Iris pigment epithelial cell (primary cell): ENCODE measurements at places on chromosomes 4 and X.

GRCh38 chrX:108138814-108139702, 47.5 kb downstream of the ATG4A start:
- DNase-seq, result no peak

- DNase-seq, result no peak
These were observed 49.9 kb upstream of the GIMD1 start for GRCh38 chr4:106418444-106418843.

DNA sequence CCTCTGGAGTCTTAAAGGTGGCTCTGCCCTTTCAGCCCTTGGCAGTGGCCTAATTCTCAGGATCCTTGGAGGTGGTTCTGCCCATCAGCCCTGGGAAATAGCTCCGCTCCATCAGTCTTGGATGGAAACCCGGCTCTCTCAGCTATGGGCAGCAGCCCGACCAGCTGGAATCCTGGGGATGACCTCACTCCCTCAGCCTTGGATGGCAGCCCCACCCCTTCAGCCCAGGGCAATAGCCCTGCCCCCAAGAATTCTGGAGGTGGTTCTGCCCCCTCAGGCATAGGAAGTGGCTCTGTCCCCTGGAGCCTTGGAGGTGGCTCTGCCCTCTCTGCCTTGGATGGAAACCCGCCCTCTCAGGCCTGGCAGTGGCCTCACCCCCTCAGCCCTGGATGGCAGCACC, 127.7 kb downstream of the RBMX2 start:
- no peak for DNase-seq

GRCh38 chr4:147772459-147772969, 40.6 kb downstream of the ARHGAP10 start:
- peak; percentile 75 for DNase-seq

DNA sequence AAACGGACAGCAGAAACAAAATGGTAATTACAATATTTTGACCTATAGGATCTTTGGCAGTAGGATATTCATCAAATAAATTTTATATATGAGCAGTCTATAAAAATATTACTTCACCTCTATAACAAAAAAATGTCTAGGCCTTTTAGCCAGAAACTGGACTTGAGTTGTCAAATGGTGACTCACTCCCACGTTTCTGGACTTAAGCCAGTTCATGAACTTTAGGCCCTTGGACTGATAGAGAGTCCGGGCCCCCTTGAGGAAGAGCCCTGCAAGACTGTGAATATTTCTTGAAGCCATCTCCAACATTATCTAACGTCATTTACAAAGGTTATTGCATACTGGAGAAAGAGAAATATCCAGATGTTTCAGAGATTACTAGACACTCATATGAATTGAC, 106.8 kb upstream of the FAM47A start:
- DNase-seq, result no peak

DNA sequence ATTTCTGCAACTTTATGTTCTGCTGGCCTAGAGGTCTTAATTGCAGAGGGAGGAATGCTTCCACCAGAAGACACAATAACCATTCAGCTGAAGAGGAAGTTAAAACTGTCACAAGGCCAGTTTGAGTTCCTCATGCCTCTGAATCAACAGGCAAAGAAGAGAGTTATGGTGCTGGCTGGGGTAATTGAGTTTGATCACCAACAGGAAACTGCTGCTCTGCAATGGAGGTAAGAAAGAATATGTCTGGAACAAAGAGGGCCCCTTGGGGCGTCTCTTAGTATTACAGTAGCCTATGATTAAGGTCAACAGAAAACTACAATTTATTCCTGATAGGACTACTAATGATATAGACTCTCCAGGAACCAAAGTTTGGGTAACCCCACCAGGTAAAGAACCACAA, 744.0 kb downstream of the FSTL5 start:
- DNase-seq, result no peak

- DNase-seq, result no peak
These were observed 292.7 kb downstream of the BCOR start for GRCh38 chrX:39805022-39805421.

DNA sequence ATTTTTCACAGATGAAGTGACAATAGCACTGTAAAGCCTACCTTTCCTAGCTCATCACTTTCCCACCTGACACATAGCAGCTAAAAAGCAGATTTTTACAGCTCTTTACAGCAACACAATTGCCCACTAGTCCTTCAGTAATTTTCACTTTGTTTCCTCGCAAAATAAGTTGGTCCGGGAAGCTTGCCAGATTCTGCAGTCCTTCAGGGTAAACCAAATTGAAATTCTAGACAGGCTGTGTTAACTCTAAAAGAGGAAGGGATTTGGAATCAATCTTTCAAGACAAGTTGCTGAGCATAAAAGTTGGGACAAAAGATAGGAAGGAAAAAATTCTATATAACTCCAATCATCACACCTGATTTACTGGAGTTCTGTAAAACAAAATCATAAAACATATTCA, 8.7 kb downstream of the C1QTNF7 start:
- DNase-seq, result peak; percentile 82

DNA sequence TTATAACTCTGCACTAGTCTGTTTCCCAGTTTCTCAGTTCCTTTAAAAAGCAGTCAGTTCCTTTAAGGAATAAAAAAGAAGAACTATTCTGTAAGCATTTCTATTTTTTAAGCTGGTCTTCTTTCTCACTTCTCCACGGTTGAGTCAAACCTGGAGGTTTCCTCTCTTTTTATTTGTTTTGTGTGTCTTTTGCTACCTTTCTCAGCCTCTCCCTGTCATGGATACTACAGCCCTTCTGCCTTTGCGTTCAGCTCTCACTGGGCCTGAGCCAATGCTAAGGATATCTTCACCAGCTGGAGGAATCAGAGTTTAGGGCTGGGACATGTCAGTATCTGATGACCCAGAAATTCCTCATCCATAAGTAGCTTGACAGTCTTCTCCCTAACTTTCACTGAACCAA, 49.7 kb upstream of the PRKX start:
- no peak for DNase-seq

GRCh38 chrX:45954026-45954425, 591.2 kb downstream of the ZNF674 start:
- DNase-seq, result peak; percentile 22

- no peak for DNase-seq
These were observed 67.8 kb downstream of the ABLIM2 start for GRCh38 chr4:8090744-8091301.

GRCh38 chr4:39025552-39026085, 6.6 kb downstream of the TMEM156 start:
- DNase-seq, result peak; percentile 83

- peak; percentile 0 for DNase-seq
These were observed 607.5 kb downstream of the PACRGL start for GRCh38 chr4:21307709-21308108.

DNA sequence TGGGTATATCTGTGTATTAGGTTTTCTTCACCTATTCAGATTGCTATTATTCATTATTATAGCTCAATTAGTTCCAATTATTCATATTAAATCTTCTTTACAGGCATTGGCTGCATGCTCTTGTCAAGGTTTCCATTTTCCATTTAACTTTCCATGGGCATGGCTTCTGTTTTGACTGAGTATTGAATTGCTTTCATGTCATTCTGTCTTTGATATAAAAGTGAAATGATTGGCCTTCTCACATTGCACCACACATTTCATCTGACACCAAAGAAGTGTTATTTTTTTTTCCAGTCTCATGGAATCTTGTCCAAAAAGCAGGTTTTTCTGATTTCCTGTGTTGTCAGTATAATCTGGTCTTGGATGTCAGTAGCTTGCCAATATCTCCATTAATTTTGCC, 1244.3 kb downstream of the RAPGEF2 start:
- DNase-seq, result no peak

DNA sequence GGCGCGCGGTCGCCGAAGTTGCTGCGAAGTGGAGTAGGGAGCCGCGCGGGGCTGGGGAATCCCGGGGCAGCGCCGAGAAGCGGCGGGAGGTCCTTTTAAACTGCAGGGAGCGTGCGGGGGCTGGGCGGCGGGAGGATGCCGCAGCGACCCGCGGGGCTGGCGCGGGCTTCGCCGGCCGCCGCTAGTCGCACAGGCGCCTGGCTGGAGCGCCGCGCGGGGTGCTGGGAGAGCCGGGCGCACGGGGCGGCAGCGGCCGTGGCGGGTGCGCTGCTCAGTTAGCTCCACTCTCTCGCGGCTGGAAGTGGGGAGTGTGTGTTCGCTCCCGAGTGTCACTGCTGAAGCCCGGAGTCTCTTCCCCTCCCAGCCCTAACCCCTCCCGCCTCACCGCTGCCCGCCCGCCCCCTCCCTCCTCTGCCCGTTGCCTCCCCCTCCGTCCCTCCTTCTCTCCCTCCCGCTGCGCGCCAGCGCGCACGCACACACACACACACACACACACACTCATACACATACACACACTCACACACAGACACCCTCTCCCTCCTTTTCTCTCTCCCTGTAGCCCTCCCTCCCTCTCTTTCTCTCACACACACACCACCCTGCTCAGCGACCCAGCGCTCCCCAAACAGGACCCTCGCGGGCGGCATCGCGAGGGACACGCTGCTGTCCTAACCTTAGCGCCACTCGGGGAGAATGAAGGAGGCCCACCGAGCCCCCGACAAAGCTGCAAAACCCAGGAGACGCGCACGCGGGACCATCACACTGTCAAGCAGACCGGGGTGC, at the start of gene NDNF:
Gene NDNF (minus strand): TSS at position 312 of the 780 bp plus-strand sequence. CDS start 26,698 bp downstream, outside the sequence.
- peak; percentile 36 for DNase-seq

- DNase-seq, result no peak
These were observed 25.3 kb downstream of the FAM47E start for GRCh38 chr4:76276813-76277212.

DNA sequence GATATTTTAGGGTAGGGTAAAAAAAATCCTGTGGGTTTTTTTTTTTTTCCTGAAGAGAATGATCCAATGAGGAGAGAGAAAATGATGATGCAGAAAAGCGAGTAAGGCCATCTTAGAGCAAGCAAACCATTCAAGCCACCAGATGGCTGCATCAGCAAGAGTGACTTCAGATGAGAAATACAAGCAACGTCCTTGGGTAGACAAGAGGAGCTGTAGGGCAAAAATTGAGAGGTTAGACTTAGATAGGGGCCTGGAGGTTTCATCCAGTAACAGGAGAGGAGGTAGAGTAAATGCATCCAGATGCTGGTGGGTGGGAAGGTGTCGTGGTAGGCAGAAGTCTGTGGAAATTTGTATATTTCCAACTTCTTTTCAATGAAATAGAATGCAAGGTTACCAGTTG, 14.6 kb downstream of the FTHL17 start:
- DNase-seq, result no peak

DNA sequence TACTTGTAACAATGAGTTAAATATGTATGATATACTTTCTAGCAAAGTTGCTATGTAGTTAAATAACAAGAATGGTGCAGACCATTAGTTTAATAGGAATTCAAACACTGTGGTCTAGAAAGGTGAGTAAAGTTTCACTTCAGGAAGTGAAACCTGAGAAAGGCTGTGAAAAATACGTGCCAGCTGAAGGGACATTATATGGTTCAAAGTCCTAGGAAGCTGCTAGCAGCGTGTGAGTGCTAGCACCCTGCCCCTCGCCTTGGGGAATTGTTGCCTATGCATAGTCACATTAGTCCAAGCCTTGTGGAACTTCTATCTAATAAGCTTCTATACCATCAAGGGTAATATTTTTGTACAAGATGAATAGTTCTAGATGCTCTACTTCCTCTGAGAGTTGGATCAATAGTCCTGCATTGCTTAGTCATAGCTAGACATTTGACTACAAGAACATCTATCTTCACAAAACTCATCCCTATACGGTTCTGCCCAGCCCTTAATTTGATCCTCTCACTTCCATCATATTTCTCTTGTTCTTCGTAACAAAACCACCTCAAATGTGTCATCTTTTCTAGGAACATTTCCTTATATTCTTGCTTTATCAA, 45.8 kb upstream of the ARSJ start:
- no peak for DNase-seq

DNA sequence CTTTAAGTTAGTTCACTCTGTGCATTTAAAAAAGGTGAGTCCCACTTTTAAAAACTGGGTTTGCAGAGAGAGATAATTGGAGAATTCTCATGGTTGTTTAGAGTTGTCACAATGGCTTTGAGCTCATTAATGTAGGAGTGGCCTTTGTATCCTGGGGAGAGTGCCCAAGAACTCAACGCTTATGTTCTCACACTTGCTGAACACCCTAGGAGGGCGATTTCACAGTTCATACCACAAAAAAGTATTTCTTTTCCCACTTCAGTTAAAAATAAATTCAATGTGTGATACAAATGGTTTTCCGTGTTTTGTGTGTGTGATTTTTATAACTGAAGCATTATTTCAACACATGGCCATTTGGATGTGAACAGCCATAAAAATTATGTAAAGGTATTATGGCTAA, 8.4 kb downstream of the EMCN start:
- DNase-seq, result no peak

- no peak for DNase-seq
These were observed 103.4 kb upstream of the HS3ST1 start for GRCh38 chr4:11532138-11532537.

DNA sequence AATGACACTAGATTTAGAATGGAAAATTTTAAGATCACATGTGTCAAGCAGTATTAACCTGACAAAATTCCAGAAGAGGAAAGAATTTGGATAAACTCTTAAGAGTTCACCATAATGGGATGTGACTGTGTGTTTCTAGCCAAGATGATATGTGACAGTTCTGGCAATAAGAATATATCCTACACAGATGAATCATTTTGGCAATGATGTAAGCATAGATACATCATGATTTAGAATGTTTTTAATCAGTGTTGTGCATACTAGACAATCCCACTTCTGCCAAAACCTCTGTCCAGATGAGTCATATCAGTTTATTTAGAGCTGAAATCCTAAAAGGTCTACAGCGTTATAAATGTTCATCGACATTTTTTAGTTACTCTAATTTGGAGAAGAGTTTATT, 48.8 kb downstream of the PTCHD1 start:
- DNase-seq, result peak; percentile 70

- DNase-seq, result peak; percentile 75
These were observed 10.3 kb downstream of the SNX25 start for GRCh38 chr4:185219551-185220344.

- no peak for DNase-seq
These were observed 195.3 kb downstream of the CAMK2D start for GRCh38 chr4:113566015-113566795.

DNA sequence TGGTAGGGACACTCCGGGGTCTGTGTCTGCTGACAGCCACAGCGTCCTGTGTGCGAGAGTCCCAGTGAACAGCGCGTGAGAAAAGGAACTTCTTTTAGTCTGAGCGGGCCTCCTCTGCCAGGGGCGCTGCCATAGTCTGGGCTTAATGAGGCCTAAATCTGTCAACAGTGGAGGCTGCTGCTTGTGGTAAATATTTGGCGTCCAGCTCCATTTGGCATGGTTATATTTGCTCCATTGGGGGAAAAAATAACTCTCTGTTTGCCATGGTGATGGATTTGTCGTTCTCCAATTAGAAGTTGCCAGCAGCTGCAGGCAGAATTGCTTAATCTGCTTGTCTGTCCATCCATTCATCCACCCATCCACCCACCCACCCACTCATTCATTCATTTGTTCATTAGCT, 71.4 kb upstream of the PSAPL1 start:
- no peak for DNase-seq
